ENCODE measurements at places on chromosomes 6 and 20.

DNA sequence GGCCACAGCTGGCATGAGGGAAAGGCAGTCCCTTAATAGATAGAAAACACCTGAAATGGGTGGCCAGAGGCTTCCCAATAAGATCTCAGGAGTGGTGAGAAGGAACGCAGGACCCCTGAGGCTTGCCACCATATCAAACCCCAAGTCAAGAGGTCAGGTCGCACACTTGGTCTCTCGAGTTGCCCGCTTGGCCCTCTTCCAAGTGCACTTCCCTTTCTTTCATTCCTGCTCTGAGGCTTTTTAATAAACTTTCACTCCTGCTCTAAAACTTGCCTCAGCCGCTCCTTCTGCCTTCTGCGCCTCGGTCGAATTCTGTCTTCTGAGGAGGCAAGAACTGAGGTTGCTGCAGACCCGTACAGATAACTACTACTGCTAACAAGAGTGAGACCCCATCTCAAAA, 64.2 kb downstream of the SLC2A10 start:
- no peak for DNase-seq

GRCh38 chr6:20870021-20870420, 335.8 kb downstream of the CDKAL1 start:
- DNase-seq, result no peak

GRCh38 chr6:125789576-125790357, 993 bp upstream of the NCOA7 start:
- DNase-seq, result no peak

DNA sequence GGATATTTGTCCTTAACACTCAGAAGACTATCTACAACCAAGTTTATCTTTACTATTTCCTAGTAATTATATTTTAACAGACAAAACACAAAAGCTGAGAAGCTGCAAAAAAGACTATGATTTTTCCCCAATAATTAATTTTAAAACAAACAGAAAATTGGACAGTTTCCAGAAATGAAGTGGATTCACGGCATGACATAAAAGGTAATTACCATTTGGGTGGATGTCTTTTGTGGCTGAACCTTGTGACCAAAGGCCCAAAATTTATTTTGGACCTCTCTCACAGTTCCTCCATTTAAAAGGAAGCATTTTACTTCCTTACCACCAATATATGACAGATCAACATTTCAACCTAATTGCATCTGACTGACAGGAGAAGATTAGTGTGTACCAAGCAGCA, 90.2 kb downstream of the GMDS start:
- no peak for DNase-seq

DNA sequence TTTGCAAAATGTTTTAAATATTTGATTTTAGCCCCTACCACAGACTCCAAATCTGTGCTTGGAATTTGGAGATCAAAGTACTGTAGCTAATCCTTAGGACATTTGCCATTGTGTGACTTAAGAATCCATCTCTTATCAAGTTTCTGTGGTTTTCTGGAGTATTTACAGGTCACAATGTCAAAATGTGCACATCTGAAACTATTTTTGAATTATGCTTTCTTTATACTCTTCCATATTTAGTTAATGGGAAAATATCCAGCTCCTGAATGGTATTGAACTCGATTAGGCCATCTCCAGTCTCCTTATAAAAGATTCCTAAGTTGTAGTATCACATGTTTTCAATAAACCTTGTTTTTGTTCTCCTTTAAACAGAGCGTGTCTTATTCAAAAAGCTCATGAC, 162.5 kb downstream of the KHDC1L start:
- no peak for DNase-seq

DNA sequence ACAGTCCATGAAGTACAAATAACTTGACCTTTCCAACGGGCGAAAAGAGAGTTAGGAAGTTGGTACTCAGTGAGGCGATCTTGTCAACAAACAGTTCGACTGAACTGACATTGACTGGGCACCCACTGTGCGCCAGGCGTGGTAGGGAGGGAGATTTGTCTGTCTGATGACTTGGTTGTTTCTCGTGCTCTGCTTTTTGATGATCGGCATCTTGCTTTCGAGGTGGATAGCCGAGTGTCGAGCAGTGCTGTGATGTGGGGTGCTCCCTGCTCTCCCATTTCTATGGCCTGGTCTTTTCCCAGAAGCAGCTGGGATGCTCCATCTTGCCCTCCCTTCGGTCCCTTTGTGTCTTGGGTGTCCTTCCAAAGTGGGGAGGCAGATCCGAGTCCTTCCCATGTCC, 30.4 kb downstream of the RPP40 start:
- no peak for DNase-seq

DNA sequence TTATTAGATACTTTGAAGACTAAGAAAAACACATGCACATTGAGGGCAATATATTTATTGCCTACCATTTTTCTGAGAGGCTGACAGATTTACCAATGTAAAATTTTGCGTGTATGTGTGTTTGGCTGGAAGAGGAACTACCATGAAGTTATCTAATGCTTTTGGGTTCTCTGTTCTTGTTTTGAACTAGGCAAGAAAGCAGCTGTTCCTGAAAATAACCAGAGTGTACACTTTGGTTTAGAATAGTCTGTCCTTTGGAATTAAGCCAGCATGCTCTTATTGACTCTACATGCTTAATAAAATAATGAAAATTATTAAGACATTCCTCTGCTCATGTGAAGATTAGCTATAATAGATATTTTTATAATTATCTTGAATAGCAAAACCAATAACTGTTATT, 129.2 kb downstream of the MYB start:
- DNase-seq, result no peak

GRCh38 chr20:10958279-10958678, 284.5 kb upstream of the JAG1 start:
- DNase-seq, result no peak

DNA sequence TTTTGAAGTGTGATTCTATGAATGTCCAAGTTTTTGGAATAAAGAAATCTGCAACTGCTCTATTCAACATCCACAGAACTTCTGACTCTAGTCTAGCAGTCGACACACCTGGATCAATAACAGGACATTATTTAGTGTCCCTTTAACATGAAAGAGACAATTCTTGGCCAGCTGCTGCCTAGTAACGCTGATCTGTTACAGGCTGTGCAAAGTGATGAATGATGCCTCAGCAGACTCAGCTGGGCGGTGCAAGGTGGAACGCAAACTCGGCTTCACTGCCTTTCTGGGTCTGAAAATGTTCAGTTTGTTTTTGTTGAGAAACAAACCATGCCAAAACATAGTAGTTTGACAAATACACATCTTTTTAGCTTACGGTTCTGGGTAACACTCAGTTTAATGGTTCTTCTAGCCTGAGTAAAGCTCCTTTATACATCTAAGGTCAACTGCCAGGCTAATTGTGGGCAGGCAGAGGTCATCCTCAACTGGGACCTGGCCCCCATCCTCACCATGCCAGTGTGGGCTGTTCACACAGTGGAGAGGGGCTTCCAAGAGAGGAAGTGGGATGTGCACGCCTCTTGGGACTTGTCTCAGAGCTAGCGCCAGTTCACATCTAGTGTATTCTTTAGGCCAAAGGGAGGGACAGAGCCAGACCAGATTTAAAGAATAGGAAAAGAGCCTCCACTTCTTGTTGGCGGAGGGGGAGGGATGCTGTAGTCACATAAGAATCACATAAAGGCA, 879.7 kb downstream of the QKI start:
- no peak for DNase-seq

DNA sequence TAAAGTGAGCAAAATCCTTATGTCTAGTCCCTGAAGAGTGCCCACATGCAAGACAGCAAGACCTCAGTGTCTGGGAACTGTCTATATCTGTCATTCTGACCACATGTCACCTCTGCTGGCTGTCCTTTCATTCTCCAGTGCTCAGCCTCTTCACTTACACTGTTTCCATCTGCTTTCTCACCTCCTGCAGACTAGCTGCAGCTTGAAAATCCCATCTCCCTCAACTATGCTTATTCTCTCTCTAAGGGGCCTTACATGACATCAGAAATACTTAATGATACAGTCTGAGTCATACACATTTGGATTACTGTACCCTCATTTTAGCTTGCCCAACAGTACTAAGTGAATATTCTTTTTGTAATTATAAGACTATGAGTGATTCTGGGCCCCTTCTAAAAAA, 587.8 kb downstream of the EPM2A start:
- no peak for DNase-seq

DNA sequence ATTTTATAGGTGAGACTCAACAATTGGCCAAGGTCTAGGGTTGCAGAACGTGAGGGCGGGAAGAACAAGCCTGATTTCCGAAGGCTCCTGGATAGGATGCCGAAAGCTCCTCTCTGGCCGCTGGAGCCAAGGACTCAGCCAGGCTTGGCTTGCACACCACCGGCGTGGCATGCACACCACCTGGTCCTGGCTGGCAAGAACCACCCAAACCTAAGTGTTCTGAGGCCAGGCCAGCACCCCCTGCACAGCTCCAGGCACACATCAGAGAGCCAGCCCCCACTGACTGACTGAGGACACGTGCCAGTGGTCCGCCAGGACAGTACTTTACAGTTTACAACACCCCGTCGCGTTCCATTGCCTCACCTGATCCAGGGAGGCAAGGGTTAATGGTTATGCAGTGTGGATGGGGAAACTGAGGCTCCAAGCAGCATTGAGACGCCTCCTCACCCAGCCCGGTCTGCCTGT, 414 bp downstream of the TGM2 start:
- no peak for DNase-seq

DNA sequence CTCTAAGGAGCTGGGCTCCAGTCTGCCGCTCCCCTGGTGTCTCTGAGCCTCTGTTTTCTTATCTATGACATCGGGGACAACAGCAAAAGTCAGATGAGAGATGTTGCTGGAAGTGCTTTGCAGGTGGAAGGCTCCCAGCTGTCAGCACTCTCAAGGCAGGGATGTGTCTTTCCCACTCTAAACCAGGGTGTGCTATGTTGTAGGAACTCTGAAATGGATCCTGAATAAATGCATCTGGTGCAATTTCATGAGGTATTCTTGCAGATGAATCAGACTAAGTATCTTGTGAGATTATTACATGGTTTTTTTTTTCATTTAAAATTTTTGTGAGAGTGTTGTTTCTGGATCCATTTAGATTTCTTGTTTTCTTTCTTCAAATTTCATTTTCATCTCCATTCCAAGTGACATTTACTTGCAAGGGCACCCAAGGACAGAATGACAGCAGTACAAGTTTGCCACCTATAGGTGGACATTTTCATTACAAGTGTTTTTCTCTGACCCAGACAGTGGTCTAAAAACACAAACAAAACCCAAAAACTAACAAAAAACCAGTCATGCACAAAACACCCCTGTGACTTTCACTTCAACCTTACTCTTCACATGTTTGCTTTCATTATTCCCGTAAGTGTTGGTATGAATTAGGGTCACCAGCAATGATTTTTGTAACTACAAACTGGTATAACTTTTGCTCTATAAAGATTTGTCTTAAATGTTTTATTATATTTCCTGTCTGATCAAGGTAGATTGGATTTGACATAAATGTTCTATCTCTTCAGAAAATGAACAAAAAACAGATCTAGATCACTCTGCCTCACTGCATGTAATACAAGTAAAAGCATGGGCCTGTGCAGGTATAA, 14.7 kb upstream of the SIM1 start:
- DNase-seq, result no peak

DNA sequence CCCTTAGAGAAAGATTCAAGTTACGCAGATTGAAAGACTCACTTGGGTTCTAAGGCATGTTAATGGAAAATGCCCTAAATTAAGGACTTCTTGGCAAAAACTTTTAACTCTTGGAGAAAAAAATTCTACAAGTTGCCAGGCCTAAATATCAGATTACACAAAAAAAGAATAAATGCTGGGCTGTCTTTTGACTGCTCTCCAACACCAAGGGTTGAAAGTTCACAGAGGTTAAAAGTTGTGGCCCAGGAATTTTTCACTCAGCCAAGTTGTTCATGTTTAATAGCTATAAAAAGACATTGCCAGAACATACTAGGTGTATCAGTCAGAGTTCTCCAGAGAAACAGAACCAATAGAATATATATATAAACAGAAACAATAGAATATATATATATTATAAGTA, 268.4 kb upstream of the PRND start:
- no peak for DNase-seq

DNA sequence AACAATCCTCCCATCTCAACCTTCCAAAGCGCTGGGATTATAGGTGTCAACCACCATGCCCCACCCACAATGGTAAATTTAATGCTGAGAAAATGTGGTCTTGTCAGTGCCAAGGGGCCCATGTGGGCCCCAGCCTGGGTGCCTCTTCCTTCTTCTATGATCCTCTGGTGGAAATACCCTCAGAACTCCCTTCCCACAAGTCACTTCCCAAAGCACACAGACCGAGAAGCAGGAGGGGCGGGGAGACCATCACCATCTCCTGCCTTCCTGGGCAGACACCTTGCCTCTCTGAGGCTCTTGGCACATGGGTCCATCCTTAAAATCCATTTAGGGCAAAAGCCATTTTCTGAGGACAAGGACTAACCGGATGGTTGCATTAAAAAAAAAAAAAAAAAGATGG, 59.0 kb downstream of the NOL4L start:
- DNase-seq, result no peak

GRCh38 chr6:44631968-44632367, 244.5 kb downstream of the CDC5L start:
- no peak for DNase-seq

GRCh38 chr6:25387483-25387882, 108.3 kb downstream of the CARMIL1 start:
- DNase-seq, result no peak

DNA sequence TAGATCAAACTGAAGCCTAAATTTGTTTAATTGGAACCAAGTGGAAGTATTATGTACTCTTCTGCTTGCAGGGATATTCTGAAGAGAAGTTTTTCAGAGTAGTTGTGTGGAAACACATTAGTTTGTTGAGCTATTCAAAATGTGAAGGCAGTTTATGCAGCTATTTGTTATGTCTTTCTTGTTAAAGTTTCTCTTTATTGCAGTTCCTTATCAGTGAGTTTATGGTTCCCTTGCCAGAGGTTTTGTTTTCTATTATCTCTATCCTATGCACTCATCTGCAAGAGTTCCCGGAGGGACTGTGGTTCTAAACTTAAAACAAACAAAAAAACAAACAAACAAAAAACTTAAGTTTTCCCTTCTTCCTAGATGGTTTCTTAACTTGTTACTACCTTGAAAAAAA, 143.7 kb upstream of the SLC22A16 start:
- no peak for DNase-seq

- no peak for DNase-seq
Measured at GRCh38 chr6:138757136-138757535, 16.4 kb upstream of the CCDC28A start.

GRCh38 chr20:62732031-62732760, 23.6 kb downstream of the NTSR1 start:
- DNase-seq, result no peak

- DNase-seq, result no peak
Measured at GRCh38 chr20:38377039-38377685, 30.9 kb downstream of the LBP start.
